Astrocyte (in vitro differentiated cells and primary cell): ENCODE measurements at places on chromosomes 13 and 19. TPM values are rescaled to one million over a fixed set of nuclear protein-coding genes. Genes with fewer than 3 reads are reported as not detected.

IQCN gene
- 1.3 and 1.7 TPM in 2 replicates for total RNA-seq

TMPRSS9 gene
- total RNA-seq, result 0.16 and 0.17 TPM in 2 replicates

FOXA3 gene
- total RNA-seq, result 0.58 and 0.59 TPM in 2 replicates

TMIGD2 gene
- total RNA-seq, result not detected in 2 replicates

FCHO1 gene
- 1.7 and 2.0 TPM in 2 replicates for total RNA-seq

GPR183 gene
- total RNA-seq, result 4.9 and 5.6 TPM in 2 replicates

MTUS2 gene
- 0.12 and 0.50 TPM in 2 replicates for total RNA-seq

CRX gene
- not detected in 2 replicates for total RNA-seq

MBD3L3 gene
- total RNA-seq, result not detected in 2 replicates

GRK1 gene
- not detected in 2 replicates for total RNA-seq

VSTM2B gene
- not detected in 2 replicates for total RNA-seq

ZNF850 gene
- 6.2 and 6.6 TPM in 2 replicates for total RNA-seq

TIMM29 gene
- total RNA-seq, result 28.9 and 31.7 TPM in 2 replicates

CABP5 gene
- total RNA-seq, result not detected in 2 replicates

GRAMD1A gene
- total RNA-seq, result 64.6 and 67.4 TPM in 2 replicates

SPACA4 gene
- total RNA-seq, result not detected in 2 replicates

PPFIA3 gene
- total RNA-seq, result 9.2 and 11.7 TPM in 2 replicates

VMAC gene
- 3.9 and 4.2 TPM in 2 replicates for total RNA-seq
